Cerebellar cortex (tissue), 1 donor: ENCODE measurements at places on chromosomes 11 and 22.

DNA sequence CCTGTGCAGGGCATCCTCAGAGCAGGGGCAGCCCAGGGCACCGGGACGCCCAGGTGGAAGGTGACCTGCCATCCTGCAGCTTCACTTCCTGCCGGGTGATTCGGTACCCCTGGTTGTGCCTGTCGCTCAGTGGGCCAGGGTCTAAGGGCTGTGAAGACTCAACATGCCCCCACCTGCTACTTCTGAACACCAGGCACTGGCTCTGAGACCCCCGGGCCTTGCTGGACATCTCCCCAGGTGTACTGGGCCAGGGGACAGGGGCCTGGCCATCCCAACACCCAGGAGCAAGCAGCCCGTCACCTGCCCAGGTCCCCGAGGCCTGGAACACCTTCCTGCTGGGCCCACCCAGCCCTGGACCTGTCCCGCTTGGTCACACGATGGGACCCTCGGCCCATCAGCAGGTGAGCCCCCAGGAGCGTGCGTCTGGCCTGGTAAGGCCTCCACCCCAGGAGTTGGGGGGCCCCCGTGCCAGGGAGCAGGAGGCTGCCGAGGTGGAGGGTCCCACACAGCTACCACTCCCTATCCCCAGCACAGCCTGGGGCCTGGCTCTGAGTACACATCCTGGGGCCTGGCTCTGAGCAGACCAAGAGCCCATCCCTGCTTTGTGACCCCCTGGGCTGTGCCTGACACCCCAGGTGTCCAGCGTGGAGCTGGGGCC lies 3.9 kb upstream of the MUC5B start:
- no peak for DNase-seq

- DNase-seq = no peak
Observed at GRCh38 chr11:11780858-11781257, 60.9 kb upstream of the USP47 start.

DNA sequence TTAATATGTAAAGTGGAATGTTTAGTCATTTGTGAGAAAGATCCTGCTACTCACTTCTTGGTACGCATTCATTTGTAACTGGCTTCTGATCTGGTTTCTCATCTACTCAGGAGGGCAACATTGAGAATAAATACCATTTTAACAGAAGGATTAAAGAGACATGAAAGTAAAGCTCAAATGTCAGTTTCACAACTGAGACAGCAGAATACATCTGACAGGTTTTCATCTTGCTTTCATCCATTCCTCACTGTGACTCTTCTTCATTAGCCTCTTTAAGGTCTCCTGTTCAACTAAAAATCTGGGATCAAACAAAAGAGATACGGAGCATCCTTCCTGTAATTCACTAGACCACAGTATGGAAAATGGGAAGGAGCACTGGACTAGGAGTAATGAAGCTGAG lies 31.4 kb upstream of the CCDC89 start:
- peak; percentile 46 for DNase-seq

- DNase-seq = no peak
Observed at GRCh38 chr22:50151571-50152537, 18.7 kb upstream of the PANX2 start.

- DNase-seq = no peak
Observed at GRCh38 chr22:25437414-25438160, 126.9 kb upstream of the GRK3 start.

DNA sequence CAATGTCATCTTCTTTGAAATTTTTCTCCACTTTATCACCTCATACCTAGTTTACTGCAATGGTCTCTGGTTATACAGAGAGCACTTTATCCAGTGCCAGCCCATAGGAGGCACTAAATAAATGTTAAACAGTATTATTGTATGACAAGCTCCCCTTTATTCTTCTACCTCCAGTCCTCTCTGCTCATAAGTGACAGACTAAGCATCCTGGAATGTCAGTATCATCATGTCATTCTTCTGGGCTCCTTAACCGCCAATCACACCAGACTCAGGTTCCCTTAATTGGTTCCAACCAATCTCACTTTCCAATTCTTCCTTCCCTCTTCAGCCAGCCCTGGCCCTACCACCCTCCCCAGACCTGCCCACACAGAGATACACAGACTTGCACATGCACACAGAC lies 93.1 kb downstream of the RPL27A start:
- DNase-seq = no peak

GRCh38 chr22:26848244-26848920 lies 191.0 kb downstream of the MIAT start:
- no peak for DNase-seq

GRCh38 chr11:128424851-128425285 lies 162.5 kb downstream of the ETS1 start:
- DNase-seq = no peak

DNA sequence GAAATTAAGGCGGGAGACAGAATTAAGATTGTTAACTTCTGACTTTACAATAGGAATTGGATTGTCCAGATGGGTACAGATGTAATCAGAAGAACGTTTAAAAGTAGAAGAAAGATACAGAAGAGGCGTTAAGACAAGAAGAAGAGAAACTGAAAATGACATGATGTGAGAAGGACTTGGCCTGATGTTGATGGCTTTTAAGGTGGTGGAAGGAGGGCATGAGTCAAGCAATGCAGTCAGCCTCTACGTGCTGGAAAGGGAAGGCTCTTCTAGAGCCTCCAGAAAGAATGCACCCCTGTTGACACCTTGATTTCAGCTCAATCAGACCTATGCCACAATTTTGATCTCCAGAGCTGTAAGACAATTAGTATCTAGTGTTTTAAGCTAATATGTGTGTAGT lies 466.9 kb upstream of the LRRC4C start:
- DNase-seq = no peak

DNA sequence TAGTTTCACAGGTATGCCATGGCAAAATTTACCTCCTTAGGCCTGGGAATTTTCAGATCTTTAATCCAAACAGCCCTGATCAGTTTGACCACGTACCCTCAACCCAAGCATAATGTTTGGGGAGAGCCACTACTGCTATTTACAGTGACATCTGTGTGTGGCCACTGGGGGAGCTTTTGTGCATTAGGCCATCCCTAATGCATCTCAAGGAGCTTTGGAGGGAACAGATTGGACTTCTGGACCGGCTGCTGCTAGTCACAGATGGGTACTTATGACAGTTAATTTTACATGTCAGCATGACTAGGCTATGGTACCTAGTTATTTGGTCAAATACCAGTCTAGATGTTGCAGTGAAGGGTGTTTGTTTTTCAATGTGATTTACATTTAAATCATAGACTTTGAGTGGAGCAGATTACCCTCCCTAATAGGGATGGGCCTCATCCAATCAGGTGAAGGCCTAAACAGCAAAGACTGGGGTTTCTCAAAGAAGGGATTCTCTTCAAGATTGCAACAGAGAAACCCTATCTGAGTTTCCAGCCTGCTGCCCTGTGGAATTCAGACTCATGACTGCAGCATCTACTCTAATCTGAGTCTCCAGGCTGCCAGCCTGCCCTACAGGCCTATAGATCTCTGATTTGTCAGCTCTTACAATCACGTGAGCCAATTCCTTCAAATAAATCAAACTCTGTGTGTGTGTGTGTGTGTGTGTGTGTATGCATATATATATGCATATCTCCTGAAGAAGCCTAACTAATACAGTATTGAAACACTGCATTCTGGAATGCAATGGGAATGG lies 38.0 kb upstream of the GALNT18 start:
- DNase-seq = peak; percentile 91

GRCh38 chr11:87739261-87739660 lies 436.0 kb downstream of the RAB38 start:
- DNase-seq = no peak

- DNase-seq = peak; percentile 58
Observed at GRCh38 chr22:42646569-42647525, 2.3 kb downstream of the CYB5R3 start.

- peak; percentile 34 for DNase-seq
Observed at GRCh38 chr11:132601875-132602274, 930.4 kb downstream of the OPCML start.

- DNase-seq = no peak
Observed at GRCh38 chr11:106263527-106263926, 186.1 kb downstream of the AASDHPPT start.

DNA sequence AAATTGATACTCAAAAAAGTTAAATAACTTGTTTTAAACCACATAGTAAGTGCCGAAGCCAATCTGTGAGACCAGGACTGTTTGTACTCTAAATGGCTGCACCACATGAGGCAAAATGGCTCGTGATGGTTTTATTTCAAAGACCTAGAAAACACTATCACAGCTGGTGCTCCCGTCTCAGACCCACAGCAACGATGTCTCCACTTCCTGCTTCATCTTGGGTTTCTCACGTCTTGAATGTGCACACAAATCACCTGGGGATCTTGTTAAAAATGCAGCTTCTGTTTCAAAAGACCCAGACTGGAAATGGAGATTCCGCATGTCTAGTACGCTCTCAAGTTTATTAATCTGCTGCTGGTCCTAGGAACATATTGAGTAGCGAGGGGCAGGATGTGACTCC lies 1.2 kb downstream of the CD3E start:
- no peak for DNase-seq

DNA sequence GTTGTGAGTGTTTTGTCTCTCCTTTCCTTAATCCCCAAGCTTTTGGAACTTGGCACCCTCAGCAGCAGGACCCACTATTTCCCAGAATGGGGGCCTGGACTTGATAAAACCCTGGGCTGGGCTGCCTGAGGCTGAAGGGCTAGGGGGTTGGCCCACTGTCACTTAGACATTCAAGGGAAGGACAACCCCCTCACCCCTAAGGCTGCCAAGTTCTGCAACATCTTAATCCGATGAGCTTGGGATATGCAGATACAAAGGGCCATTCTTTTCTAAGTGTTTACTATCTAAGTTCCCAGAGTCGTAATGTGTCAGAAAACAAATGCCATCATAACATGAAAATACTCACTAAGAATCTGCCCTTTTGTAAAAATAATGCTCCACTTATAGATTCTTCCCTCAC lies 42.9 kb downstream of the IRAG1 start:
- no peak for DNase-seq

DNA sequence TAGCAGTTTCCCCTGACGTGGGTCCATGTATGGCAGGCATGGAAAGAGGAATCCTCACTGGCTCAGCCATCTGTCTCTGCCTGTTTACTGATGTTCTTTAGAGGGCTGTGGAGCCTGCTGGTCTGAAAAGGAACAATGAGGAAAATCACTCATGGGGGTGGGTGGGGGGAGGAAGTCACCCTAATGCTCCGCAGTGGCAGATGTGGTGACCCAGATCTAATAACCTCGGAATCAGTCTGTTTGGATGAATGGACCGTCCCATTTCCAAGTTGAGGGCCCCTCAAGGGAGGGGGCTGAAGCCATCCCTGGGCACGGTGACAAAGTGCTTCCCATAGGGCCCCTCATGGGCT lies 4.4 kb downstream of the BCR start:
- no peak for DNase-seq

- DNase-seq = peak; percentile 72
Observed at GRCh38 chr11:45022294-45023064, 71.8 kb upstream of the TP53I11 start.

DNA sequence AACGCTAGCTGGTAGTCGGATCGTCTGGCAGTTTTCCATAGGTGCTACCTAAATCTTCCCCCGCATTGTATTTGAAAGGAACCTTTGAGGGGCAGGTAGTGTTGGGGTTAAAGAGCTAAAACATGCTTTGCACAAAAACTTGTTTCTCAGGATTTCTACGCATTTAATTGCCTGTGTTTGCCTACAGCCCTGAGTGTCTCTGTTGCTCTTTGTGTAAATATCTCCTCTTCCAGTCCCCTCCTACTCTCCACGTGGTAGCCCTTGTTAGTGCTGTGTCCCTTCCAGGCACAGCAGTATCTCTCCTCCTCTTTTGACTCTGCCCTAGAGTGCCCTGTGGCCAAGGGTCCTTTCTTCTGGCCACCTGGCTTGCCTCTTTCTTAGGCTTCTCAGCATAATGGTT lies 81.7 kb downstream of the BARX2 start:
- DNase-seq = no peak

GRCh38 chr11:23399995-23400394 lies 539.7 kb upstream of the CCDC179 start:
- no peak for DNase-seq

GRCh38 chr11:124865902-124866851 lies 945 bp downstream of the ROBO3 start:
- no peak for DNase-seq

DNA sequence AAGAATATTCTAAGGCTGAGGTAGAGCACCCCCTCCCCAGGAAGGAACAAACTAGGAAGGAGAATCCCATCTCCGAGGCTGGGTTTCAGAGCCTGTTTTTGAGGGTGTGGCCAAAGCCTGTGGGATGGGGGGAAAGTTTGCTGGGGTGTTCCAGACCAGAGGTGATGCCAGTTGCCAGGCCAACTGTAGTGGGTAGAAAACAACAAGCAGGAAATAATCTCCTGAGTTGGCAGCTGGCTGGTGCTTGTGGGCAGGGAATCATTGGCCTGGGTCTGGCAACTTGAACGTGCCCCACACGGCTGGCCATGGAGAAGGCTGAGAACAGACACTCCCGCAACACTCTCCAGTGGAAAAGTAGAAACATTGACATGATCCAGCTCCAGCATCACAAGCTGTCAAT lies 385.6 kb downstream of the ETS1 start:
- DNase-seq = no peak

- no peak for DNase-seq
Observed at GRCh38 chr11:64291262-64291751, at the start of gene KCNK4. Gene KCNK4 (plus strand): TSS chr11:64291302. CDS start chr11:64293019, 1,717 bp downstream.

- DNase-seq = no peak
Observed at GRCh38 chr11:69055212-69055586, 6.5 kb downstream of the TPCN2 start.
